ENCODE measurements at places on chromosomes 1 and 21. TPM values are rescaled to one million over a fixed set of nuclear protein-coding genes. Genes with fewer than 3 reads are reported as not detected.

- H3K36me3 ChIP-seq = no peaks in the 10 kb centered on the region
- no peak for DNase-seq
- no peaks in the 10 kb centered on the region for H3K27me3 ChIP-seq
- H3K27ac ChIP-seq = no peak overlapping the region
These were observed 53.5 kb upstream of the PRELP start for GRCh38 chr1:203422116-203422515.

- peak; percentile 75 for DNase-seq
- H3K27me3 ChIP-seq = peaks cover 31% of the 10 kb centered on the region
These were observed 616 bp downstream of the MCOLN3 start for GRCh38 chr1:85047472-85048295.

DNA sequence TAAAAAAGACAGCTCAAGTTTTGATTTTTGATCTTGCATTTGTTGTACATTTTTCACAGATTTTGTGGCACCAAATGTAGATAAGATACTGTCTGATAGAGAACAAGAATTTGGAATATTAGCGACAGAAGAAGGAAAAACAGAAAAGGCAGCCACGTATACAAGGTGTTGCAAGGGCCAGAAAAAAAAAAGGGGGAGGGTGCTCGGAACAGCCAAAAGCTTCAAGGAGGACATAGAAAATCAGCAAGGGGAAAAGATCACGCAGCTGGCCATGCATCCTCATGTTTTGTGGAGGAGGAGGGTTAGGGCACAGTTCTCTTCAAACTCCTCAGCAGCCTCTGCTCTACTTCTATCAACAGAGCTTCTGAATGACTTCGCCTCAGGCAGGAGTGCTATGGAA, 80.7 kb upstream of the MROH9 start:
- no peaks in the 10 kb centered on the region for H3K27me3 ChIP-seq
- no peak overlapping the region for H3K27ac ChIP-seq
- H3K36me3 ChIP-seq = no peaks in the 10 kb centered on the region
- H3K4me1 ChIP-seq = no peaks in the 10 kb centered on the region

DNA sequence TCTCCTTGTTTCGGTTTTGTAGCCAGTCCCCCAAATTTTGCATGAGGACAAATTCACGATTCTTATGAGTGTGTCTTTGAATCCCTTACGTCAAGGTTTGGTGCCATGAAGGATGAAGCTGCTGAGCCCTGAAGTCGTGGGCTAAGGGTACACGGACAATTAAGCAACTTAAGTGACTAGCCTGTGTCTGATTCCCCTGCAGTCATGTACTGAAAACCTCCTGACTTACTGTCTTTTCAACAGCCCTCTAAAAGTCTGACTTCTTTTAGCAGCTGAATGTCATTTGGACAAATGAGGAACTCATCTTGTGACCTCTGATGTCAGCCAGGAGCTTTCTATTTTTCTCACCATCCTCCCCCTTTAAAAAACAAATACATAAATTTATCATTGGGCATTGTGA, 27.1 kb upstream of the C1orf105 start:
- H3K4me1 ChIP-seq = no peaks in the 10 kb centered on the region
- no peaks in the 10 kb centered on the region for H3K27me3 ChIP-seq
- no peaks in the 10 kb centered on the region for H3K36me3 ChIP-seq
- no peak for DNase-seq
- no peak overlapping the region for H3K27ac ChIP-seq

The PSRC1 gene
- 2.9 TPM for total RNA-seq

The EXTL2 gene
- total RNA-seq = 11.6 TPM

- H3K27ac ChIP-seq = peak overlapping the region; percentile 55
- no peaks in the 10 kb centered on the region for H3K36me3 ChIP-seq
- no peaks in the 10 kb centered on the region for H3K27me3 ChIP-seq
- peaks cover 50% of the 10 kb centered on the region for H3K4me1 ChIP-seq
- no peak for DNase-seq
These were observed 121.5 kb downstream of the CASZ1 start for GRCh38 chr1:10674700-10675609.

GRCh38 chr1:58652651-58653184, 47.1 kb downstream of the MYSM1 start:
- no peaks in the 10 kb centered on the region for H3K27me3 ChIP-seq
- DNase-seq = no peak
- no peaks in the 10 kb centered on the region for H3K4me1 ChIP-seq
- no peak overlapping the region for H3K4me3 ChIP-seq

The TRIM46 gene
- total RNA-seq = 0.43 TPM

DNA sequence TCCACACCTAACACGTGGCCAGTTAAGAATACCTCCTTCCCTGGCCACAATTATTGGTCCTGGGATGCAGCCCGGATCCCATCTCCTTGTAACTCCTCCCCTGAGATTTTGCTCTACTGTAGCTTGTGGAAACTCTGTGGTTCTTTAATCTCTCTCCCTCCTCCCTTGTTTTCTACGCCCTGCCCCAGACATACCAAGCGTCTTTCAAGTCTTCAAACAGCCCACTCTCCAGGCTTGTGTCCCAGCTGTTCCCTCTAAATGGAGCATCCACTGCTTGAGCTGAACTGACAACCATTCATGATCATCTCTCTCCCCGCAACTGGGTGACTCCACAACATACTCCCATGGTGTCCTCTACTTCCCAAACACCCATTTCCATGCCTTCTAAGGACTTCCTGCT, 111.6 kb downstream of the SIPA1L2 start:
- no peaks in the 10 kb centered on the region for H3K36me3 ChIP-seq
- H3K27ac ChIP-seq = no peak overlapping the region
- no peak overlapping the region for H3K4me3 ChIP-seq

The TDRD5 gene
- 0.17 TPM for total RNA-seq

DNA sequence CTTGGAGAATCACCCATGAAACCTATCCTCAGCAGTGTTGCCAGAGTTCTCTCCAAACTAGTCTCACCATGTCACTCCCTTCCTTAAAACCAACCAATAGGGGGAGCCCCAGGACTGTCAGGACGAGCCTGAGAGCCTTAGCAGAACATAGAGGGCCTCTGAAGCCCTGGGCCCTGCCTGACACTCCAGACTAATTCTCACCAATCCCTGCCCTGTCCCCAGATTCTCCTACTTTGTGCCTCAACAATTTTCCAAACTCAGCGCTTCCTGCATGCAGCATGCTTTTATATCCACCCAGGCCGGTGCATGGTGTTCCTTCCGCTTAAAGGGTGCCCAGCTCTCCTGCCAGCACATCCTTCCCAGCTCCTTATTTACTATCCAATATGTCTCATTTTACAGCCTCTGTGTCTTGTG, 42.7 kb downstream of the HSD3B1 start:
- H3K36me3 ChIP-seq = no peaks in the 10 kb centered on the region
- no peaks in the 10 kb centered on the region for H3K27me3 ChIP-seq
- no peak overlapping the region for H3K4me3 ChIP-seq
- H3K4me1 ChIP-seq = peaks cover 10% of the 10 kb centered on the region
- DNase-seq = no peak

The CA6 gene
- total RNA-seq = not detected

DNA sequence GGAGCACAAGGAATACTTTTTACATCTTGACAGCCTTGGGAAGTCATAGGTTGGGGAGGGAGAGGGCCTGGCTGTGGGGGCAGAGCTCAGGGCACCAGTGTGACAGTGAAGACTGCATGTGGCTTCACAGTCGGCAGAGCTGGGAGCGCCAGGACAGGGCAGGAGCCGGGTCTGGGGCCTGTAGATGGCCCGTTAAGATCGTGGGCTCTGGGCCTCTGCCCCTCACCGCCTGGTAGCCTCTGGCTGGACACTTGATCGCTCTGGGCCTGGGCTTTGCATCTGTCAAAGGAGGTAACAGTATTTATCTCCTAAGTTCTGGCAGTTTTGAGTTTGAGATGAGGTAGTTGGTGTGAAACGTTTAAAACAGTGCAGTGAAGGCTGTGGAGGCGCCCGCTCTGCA, 4.8 kb downstream of the SLX9 start:
- H3K4me1 ChIP-seq = peaks cover 17% of the 10 kb centered on the region
- H3K27ac ChIP-seq = no peak overlapping the region
- peaks cover 15% of the 10 kb centered on the region for H3K36me3 ChIP-seq
- no peak overlapping the region for H3K4me3 ChIP-seq
- no peaks in the 10 kb centered on the region for H3K27me3 ChIP-seq

DNA sequence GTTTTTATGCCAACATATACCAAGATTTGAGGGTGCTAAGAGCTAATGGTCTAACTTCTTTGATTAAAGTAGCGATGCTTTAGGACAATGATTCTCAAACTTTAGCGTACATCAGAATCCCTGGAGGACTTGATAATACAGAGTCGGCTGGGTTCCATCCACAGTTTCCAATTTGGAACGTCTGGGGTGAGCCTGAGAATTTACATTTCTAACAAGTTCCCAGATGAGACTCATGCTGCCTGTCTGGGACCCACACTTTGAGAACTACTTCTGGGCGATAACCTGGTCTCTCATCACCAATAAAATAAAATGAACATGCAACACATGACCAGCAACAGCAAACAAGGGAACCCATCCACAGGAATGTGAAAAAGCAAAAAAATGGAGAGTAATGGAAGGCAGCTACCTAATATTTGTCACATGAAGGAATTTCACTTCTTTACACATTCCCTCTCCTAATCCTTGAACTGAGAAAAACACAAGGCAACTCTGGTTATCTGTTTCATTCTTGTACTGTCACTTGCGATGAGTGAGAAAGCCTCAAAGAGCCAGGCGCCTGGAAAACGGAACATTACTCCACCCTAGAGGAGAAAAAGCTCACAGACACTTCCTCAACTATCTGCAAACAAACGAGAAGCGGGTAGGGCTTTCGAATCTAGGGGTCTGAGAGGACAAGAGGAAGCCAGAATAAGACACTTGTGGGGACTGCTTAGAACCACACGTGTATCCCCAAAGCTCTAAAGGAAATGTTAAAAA, 14.0 kb downstream of the HSF2BP start:
- peak overlapping the region; percentile 44 for H3K27ac ChIP-seq
- no peaks in the 10 kb centered on the region for H3K27me3 ChIP-seq
- H3K4me1 ChIP-seq = peaks cover 15% of the 10 kb centered on the region

The NUP210L gene
- 2.1 TPM for total RNA-seq

Measured in upper lobe of right lung (tissue), 1 donor.